NCI-H2081 (cell line): ENCODE measurements at places on chromosomes 13 and 19.

DNA sequence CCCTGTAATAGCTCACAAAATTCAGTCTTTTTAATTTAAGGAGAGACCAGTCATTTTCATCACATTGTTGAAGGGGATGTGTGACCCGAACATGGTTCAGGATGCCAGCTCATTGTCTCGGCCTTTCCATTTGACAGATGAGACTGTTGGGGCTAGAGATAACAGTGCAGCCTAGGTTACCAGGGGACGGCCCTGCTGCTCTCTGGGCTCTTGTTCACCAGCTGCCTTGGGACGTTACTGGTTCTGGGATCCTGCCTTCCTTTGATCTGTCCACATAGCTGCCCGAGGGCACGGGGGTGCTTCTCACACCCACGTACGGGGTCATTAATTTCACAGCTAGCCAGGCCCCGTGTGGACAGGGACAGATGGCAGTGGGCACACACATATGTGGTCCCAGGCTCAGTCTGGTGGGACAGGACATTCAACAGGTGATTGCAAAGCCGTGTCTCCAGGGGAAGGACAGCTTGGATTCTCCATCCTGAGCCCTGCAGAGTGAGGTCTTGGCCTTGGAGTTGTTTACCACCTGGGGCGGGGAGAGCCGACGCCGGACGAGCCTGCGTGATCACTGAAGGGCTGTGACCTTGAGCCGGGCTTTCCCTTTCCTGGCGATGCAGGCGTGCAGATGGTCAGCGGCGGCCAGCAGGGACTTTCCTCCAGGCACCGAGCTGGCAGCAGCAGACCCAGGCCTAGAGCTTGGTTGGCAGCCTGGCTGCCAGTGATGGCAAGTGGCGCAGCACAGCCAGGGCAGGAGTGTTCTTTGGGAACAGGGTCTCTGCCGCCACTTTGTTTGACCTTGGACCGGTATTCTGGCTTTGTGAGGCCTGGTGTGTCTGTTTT, 26.7 kb upstream of the NPAS1 start:
- DNase-seq = no peak

- no peak for DNase-seq
These were observed 2.9 kb upstream of the NRTN start for GRCh38 chr19:5801796-5802619.

DNA sequence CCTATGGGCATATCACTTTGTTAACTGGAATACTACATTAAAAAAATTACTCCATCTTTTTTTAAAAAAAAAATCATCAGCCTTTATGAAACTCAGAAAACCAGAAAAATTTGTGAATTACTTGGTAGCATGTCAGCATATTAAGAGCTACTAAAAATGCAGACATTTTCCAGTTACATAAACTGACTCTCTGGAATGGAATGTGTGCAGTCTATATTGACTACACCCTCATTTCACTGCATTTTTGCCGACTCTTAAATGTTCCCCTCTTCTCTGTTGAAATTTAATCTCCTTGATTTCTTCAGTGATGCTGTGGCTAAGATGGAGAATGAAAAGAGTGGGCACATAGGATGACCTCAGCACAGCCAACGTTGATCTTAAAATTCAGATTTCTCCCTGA, 393.8 kb downstream of the ITGBL1 start:
- no peak for DNase-seq

DNA sequence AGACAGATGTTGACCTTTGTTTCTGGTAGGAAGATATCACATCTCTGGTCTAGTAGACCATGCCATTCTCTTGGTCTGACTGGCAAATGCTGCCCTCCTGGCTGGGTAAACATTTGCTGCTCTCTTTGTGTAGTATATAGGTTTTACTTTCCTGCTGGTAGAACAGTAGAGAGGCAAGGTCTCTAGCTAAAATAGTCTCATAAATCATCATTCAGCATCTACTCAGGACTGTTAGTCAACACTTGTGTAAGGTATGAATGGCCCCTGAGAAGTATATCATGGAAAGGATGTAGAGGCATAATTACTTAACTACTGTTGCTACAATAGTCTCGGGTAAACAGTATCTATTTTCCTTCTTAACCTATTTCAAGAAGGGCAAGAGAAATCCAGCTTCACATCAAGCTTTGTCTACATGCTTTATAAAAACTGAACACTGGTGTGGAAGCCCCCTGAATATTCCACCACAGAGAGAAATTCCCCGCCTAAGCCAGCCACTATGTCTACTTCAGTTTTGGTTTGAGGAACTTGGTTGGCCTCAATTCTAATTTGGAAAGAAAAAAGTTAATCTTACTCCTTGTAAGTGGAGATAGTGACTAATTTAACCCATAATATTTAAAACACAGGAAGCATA, 18.4 kb upstream of the MYCBP2 start:
- DNase-seq = peak; percentile 20

- no peak for DNase-seq
These were observed 23.6 kb upstream of the LSM14A start for GRCh38 chr19:34148658-34149185.

- no peak for DNase-seq
These were observed 403 bp upstream of the SIAH3 start for GRCh38 chr13:45851956-45852355.

DNA sequence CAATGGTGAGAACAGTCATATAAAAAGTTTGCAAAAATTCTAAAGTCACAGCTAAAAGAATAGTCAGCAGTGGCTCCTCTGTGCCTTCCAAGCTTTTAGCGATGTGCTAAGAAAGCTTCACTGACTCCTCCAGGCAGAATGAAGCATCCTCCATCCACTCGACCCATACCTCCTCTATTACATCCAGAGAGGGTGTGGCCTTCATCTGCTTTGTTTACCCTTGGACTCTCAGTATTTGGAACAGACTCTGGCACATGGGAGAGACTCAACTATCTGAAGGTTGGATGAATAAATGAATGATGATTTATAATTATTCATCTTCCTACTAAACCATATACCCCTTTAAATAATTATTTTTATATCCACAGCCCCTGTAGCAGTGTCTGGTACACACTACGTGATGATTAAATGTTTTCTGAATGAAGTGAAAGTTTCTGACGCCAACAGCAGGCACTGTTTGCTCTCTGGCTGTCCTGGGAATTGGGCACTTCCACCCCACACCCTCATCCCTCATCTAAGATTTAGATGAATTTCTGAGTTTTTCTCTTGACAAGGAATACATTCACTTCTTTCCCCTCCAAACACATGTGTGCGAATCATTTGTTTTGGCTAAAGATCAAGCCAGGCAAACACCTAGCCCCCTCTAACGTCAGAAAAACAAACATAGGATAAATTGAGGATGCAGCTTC, 93.9 kb downstream of the NUFIP1 start:
- DNase-seq = no peak

DNA sequence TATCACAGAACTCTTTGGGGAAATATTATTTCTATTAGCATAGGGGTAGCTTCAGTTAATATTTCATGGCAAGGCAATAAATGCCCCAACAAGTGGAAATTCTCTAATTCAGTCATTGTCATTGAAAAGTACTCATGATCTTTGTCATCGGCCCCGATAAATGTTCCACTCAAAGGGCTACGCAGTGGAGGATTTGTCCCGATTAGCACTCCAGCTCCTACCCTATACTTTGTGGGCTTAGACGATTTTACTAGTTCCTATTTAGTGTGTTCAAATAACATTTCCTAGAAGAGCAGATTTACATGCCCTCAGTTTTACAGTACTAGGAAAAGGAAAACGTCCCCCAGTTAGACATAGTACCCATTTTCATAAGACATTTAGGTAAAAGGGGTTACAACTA, 38.0 kb upstream of the ATP12A start:
- DNase-seq = no peak

- no peak for DNase-seq
These were observed 16.9 kb downstream of the ERCC5 start for GRCh38 chr13:102862624-102863210.

DNA sequence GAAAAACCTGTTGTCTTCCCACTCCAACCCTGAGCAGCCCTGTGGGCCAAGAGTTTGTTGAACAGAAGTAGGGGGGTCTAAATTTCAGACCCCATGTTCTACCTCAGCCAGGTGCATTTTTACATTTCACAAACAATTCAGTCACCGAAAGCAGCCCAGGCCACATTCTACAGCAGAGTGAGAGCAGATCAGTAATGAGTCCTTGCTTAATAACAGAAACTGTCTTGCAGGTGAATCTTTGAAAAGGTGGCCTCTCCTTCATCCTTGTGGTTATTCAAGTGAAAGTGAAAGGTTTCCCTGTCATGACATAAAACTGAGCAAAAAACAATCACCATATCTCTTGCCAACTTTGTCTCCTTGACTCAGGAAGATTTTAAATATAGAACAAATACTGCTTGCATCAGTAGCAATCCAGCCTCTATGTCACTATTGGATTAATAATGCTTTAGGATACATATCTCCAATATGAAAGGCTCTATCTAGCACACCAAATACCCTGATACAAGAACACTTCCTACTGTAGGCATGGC, 670.2 kb downstream of the DIAPH3 start:
- no peak for DNase-seq

DNA sequence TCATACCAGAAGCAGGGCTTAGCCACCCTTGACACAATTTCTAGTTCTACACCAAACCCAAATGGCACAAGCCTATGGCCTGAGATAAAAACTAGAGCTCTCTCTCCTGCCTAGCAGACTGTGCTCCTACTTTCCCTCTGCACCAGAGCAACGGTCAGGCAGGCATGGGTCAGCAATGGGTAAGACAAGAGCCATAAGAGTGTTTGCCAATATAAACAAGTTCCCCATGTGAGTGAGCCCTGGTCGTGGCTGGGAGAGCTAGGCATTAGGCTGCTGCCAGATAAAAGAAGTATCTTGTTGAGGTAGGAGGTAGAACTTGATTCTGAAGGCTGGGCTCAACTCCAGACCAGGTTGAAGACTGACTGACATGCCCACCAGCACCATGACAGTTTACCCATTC, 1979.1 kb downstream of the OLFM4 start:
- DNase-seq = no peak

DNA sequence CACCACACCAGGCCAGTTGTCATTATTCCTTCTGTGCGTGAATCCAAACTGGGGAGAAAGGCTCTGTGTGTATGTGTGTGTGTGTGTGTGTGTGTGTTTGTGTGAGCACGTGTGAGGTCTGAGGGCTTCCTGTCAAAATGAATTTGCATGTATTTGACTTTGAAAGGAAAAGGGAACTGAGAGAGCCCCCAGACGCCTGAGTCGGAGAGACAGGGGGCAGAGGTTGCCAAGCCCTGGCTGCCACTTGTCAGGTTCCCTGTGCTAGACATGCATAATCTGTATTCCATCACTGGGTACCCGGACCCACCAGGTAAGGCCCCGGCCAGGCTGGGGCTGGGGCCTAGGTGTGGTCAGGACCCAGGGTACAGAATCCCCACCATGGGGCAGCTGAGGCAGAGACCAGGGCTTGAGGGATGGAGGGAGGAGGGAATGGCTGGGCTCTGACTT, at the start of gene CLEC17A:
TSS of gene CLEC17A (plus strand) at position 191 of the 447 bp plus-strand sequence. CDS start at position 268, 77 bp downstream.
- DNase-seq = no peak

DNA sequence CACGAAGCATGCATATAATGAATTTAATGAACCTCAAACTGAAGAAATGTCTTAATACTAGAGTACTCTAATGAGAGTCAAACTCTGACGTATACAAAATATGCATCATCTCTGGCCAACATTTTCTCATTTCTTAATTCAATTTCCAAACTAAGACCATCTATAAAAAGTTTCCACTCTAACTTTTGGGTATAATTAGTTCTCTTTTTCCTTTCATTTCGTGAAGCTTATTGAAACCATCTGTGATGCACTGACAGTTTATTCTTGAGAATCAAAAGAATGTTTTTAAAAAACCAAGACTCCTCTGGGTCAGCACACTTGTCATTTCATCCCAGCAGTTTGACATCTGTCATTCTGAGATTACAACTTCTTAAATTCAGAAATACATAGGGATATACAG, 90.0 kb downstream of the CAB39L start:
- DNase-seq = no peak

DNA sequence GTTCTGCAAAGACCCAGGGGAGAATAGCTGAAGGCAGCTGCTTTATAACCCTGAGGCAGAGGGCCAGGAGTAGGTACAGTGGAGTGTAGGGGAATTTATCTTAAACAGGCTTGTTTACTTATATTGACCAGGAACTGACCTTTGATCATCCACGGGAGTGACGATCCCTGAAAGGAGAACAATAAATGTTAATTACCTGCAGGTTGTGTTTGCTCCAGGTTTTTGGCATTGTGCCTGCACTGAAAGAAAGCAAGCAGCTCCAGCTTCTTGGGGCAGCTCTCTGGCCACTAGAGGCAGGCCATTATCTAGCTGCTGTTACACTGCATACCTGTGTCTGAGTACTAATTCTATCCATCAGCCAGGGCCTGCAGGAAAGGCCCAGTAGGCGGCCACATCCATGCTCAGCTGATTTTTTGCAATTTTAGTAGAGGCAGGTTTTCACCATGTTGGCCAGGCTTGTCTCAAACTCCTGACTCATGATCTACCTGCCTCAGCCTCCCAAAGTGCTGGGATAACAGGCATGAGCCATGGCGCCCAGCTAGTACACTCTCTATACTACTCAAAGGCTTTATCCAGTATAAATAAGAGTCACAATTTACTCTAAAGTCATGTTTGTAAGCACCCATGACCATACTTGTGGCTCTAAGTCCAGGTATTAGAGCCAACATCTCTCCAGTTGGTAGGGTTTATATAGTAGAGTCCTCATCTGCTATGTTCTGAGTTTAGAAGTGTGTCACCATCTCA, 8.5 kb upstream of the ZNF91 start:
- DNase-seq = peak; percentile 5
